ENCODE measurements at places on chromosomes 11 and 22.

GRCh38 chr11:1180171-1180570 lies 22.4 kb downstream of the MUC5AC start:
- DNase-seq: no peak

DNA sequence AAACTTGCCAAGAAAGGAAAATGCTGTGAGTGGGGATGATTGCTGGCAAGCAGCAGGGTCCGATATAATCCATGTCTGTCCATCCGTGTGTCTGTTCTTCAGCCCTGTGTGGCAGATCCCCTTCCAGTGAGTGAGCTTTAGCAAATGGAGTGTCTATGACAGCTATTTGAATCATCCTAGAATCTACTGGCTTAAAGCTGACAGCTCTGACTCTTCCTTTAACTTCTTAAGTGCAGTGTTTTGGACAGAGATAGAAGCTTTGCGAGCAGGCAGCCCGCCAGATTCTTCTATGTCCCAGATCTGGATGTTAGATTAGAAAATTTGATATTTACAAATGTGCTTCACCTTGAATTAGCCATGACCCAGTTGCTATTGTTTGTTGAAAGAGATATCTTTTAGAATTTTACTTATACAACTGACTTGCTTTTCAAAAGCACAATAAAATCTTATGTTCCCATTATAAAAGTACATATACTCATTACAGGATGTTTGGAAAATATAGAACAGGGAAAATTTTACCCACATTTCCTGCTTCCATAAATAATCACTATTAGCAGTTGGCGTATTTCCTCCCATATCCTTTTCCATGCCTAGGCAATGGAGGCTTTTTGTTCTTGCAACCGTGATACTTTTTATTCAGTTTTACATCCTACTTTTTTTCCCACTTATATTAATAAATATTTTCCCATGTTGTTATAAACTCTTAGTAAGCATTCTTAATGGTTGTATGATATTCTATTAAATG lies 124.5 kb downstream of the COMMD9 start:
- DNase-seq: no peak

DNA sequence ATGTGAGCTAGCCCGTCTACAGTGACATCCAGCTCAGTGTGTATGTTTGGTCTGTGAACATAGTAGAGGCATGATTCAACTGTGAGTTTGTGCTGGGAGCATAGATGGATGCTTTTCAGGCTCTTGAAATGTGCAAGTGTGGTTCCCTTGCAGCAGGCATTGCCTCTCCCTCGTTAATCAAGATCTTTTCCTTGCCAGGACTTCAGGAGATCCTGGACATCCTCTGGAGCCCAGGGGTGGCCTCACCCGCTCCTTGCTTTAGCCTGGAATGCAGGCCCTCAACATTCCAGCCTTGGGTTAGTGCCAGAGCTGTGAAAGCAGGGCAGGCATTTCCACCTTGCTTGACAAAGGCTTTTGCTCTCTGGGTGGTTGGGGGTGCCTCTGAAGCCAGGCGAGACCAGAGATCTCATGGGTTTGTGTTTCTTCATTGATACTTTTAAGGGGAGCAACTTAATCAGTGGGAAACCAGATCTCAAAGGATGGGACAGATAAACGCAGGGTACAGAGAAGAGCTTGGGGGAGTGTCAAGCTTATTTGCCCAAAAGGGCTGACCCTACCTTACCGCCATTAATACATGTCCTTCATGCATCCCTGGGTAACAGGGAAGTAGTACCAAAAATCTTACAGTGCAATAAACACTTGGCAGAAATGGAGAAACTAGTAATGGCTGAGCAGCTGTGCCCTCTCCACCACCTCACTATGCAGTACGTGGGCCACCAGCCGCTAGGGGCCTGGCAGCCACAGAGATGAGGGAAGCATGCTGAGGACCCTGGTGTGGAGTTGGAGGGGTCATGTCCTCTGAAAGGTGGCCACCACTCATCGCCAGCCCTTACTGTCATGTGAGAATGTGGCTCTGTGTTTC lies 72.1 kb downstream of the PTPRJ start:
- DNase-seq: no peak

DNA sequence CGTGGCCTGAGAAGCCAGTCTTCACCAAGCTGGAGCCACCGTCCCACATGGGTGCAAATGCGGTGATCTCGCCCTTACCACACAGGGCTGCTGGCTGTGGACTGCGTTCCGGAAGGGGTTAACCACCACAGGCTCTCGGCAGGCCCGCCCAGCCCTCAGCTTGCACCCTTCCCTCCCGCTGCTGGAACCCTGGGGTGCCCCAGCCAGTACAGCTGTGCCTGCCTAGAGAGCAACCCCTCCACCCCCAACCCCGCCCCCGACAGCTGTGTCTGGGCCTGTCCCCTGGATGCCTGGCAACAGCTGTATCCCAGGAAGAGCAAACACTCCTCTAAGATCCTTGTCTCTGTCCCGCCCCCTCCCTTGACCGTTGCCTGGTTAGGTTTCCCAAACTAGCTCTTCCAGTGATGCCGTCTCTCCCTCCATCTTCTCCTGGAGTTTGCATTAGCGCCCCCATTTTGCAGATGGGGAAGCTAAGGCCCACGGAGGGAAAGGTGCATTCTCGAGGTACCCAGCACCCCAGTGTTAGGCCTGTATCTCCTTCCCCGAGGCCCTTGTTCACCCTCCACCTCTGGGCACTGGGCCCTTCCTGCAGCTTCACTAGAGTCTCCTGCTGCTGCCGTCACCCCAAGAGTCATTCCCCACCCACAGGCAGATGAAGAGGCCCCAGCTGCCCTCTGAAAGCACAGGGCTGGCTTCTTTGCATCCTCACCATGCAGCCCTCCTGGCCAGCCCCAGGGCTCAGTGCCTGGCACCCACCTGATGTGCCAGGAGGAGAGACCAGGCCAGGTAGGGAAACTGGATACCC lies 12.6 kb upstream of the COX8A start:
- no peak for DNase-seq

GRCh38 chr11:75597636-75598035 lies 35.6 kb downstream of the SERPINH1 start:
- DNase-seq: peak; percentile 74

GRCh38 chr11:12639388-12639787 lies 34.8 kb upstream of the TEAD1 start:
- DNase-seq: no peak
